Bronchial epithelial cell (primary cell): ENCODE measurements at places on chromosomes 11 and 22. TPM values are rescaled to one million over a fixed set of nuclear protein-coding genes. Genes with fewer than 3 reads are reported as not detected.

DNA sequence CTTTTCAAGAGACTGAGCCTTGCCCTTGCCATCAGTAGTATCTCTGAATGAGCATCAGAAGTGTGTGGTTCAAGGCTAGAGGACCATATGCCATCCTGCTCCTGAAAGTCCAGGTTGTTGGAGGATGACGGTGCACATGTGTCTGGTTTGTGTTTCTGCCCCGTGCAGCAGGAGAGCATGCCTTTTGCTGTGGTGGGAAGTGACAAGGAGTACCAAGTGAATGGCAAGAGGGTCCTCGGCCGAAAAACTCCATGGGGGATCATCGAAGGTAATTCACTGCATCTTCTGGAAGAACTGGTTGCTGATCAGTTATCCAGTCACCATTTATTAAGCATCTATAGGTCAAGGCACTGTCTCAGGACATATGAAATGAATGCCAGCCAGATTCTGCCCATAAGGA, 6.1 kb upstream of the WBP2NL start:
- no peak for DNase-seq

Gene RIMBP3C
- under 0.01 TPM in 2 replicates for total RNA-seq

Gene BACE1
- total RNA-seq, result 4.2 and 5.4 TPM in 2 replicates

- DNase-seq, result peak; percentile 89
Measured at GRCh38 chr22:28894334-28894733, 11.0 kb downstream of the ZNRF3 start.

- DNase-seq, result no peak
Measured at GRCh38 chr11:44159848-44160721, 64.6 kb downstream of the EXT2 start.

GRCh38 chr11:60910281-60910687, 3.7 kb upstream of the TMEM109 start:
- no peak for DNase-seq

DNA sequence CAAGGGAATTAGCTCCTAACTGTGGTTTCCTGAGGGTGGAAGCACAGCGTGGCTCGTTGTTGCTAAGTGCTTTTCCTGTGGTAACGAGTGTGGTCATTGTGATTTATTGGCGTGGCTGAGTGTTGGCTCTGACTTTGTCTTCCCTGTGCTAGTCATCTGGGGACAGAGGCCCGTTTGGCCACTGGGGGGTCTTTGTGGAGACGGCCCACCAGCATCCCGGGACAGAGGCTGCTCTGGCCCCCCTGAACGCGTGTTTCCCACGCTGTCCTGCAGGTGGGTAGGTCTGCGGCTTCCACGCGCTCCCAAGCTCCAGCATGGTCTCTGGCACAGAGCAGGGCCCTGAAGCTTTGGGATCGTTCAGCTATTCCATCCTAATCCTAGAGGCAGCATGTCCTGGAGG, 1040.0 kb downstream of the TBC1D22A start:
- no peak for DNase-seq

DNA sequence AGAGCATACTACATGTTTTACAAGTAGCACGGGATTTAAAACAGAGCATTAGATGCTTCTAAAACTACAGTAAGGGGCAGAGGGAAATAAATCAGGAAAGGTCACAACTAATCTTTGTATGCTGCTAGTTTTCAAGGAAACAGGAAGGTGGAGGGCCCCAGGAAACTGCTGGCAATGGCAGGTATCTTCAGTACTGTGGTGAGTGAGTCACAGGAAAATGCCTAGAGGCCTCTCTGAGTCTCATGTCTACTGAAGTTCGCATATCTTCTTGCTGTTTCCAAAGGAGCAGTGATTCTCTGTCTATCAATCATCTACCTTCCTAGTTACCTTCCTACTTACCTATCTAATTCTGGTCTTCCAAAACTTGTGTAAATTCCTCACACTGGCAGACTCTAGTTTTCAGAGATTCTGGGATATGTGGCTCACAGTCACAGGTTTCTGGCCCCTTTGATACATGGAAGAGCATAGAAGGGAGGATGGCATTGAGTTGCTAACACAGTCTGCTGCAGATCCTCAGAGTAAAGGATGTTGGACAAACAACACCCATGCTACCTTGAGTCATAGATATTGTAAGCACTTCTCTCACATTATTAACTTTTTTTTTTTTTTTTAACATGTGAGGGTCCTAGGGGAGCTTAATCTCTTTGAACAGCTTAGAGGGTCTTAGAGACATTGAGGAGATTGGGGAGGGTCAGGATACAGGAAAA, 58.8 kb upstream of the SYN3 start:
- DNase-seq, result peak; percentile 83

Gene MYOD1
- not detected in 2 replicates for total RNA-seq

Gene OR52N4
- total RNA-seq, result not detected in 2 replicates

DNA sequence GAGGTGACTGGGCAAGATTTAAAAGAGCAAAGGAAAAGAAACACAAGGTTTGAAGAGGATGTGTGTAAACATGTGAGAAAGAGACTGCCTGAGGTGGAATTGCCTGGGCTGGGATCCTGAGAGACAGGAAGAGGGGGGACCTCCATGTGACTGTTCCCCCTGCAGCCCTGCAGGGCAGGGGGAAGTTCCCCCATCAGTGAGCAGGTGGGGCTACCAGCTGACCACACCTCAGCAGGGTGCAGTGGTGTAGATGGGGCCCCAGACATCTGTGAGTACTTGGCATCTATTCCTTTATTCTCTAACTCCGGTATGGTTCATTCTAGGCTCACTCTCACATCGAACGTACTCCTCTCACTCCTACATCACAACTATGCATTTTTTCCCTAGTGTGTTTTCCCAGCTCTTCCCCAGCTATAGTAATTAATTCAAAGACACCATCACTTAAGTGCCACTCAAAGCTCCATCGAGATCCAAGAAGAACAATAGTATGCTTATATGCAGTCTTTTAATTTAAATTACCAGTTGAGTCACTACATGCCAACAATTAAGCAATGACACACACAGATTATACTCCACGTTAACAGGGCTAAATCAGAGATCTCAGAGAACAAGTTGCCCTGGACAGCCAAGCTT, 42.7 kb downstream of the LGR4 start:
- peak; percentile 75 for DNase-seq

Gene PHLDA2
- 5.0 and 11.9 TPM in 2 replicates for total RNA-seq

Gene NXPE4
- total RNA-seq, result not detected in 2 replicates

GRCh38 chr11:102421261-102421660, 31.3 kb downstream of the TMEM123 start:
- no peak for DNase-seq

Gene DBX1
- total RNA-seq, result not detected in 2 replicates

- DNase-seq, result no peak
Measured at GRCh38 chr11:106186630-106187029, 109.2 kb downstream of the AASDHPPT start.

Gene ZMAT5
- 24.2 and 24.7 TPM in 2 replicates for total RNA-seq

GRCh38 chr11:98834776-98835175, 186.0 kb upstream of the CNTN5 start:
- DNase-seq, result no peak

Gene CNTN5
- total RNA-seq, result not detected in 2 replicates

DNA sequence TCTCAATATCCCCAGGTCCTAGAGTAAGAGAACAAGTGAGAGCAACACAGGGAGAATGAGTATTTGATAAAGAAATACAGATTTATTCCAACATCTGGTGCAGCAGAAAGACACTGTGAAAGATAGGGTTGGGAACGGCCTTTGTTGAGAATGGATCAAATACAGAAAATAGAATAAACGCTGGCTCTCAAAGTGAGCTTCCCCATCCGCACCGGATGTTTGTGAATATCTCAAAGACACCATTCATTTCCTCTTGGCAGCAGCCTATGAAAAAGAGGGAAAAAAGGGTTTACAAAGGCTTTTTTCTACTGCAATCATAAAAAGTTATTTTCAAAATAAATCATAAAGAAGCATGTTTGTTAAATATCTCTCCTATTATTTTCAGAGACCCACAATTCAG, 279.3 kb downstream of the CASP12 start:
- DNase-seq, result no peak

- DNase-seq, result no peak
Measured at GRCh38 chr11:131975619-131976018, 605.2 kb downstream of the NTM start.

DNA sequence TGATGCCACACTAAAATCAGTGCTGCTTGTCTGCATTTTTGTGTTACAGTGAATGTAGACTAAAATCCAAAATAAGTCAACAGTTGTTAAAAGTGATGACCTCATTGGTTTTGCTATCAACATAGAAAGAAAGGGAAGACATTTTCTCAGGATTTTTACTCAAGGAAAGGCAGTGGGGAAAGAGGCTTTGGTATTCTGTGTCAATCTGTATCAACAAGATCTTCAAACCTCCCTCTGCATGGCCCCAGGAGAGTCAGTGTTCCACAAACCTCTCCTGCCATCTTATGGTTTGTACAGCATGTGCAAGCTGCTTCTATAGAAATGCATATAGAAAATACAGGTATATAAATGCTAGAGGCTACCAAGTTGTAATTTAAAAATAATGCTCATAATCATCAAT, 13.8 kb upstream of the OR51M1 start:
- peak; percentile 18 for DNase-seq

Gene RSF1
- total RNA-seq, result 14.5 and 33.9 TPM in 2 replicates

Gene DDIAS
- under 0.01 and 0.26 TPM in 2 replicates for total RNA-seq

DNA sequence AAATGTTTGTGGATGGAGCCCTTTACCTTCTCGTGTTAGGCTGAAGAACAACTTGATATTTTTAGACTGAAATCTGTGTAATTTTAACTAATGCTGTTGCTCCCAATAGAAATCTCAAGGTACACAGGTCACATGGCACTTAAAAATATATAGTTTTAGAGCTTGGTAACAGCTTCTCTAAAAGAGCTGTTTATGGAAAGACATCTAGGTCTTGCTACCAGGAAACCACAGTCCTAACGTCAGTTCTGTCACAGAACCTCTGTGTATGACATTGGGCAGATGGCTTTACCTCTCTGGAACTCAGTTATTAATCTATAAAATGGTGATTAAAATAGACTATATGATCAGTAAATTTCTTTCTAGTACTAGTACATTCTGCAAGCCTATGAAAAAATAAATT, 35.4 kb downstream of the PAK1 start:
- no peak for DNase-seq

Gene RIBC2
- total RNA-seq, result 0.26 TPM in 1 of 2 replicates, not detected in the other

Gene TTC36
- 0.51 TPM in 1 of 2 replicates, not detected in the other for total RNA-seq

Gene SLC43A3
- total RNA-seq, result 1.8 and 3.2 TPM in 2 replicates

Gene KRTAP5-8
- not detected in 2 replicates for total RNA-seq

DNA sequence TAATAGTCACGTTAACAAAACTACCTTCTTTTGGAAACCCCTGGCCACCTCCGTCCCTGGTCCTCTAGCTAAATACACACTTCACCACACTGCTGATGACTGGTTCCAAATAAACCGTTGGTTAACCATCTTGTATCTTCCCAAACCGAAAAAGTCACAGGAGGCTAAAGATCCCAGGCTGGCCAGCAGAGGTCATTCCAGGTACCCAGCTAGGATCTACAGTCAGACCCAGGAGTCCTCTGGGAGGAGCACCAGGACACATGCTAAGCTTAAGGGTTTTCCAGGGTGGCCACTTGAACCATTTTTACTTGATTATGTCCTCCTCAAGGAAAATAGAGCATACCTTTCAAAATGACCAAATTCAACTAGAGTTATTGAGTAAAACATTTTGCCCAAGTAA, 103.2 kb downstream of the ETS1 start:
- no peak for DNase-seq

DNA sequence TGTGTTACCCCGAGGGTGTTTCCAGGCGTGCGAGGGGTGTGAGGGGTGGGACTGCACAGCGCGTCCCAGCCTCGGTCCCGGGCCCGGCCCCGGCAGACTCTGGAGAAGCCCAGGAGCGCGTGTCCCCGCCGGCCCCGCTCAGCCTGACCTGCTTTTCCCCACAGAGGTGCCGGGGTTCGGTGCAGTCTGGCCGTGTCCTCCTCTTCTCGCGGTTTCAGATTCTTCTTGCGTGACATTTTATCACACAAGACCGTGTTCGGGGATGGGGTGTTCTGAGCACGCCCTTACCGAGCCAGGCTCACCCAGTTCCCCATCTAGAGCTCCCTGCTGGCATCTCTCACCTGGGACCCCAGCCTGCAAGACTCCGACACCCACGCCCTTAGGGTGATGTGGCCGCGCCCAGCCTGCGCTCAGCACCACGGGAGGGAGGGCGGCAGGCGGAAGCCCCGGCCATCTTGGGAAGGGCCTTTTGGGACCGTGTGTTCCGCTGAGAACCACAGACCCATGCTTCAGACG, 775.6 kb downstream of the BRD1 start:
- DNase-seq, result no peak

GRCh38 chr11:88348870-88349269, 11.3 kb upstream of the CTSC start:
- no peak for DNase-seq

DNA sequence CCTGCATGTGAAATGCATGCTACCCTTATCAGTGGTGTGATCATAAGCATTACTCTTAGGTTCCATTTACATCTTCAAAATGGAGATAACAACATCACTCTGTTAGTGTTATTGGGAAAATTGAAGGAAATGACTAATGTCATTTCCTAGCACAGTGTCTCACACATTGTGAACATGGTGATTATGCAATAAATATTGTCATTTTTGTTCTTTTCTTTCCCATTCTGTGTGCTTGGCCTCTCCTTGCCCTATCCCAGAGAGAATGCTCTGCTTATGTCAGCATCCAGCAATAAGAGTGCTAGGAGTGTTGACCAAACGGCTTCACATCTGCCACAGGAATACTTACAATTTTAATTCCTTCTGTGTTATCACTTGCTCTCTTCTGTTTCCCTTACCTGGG, 1024.1 kb upstream of the CCDC90B start:
- DNase-seq, result no peak

GRCh38 chr22:29032584-29032983, 29.0 kb downstream of the C22orf31 start:
- peak; percentile 22 for DNase-seq

DNA sequence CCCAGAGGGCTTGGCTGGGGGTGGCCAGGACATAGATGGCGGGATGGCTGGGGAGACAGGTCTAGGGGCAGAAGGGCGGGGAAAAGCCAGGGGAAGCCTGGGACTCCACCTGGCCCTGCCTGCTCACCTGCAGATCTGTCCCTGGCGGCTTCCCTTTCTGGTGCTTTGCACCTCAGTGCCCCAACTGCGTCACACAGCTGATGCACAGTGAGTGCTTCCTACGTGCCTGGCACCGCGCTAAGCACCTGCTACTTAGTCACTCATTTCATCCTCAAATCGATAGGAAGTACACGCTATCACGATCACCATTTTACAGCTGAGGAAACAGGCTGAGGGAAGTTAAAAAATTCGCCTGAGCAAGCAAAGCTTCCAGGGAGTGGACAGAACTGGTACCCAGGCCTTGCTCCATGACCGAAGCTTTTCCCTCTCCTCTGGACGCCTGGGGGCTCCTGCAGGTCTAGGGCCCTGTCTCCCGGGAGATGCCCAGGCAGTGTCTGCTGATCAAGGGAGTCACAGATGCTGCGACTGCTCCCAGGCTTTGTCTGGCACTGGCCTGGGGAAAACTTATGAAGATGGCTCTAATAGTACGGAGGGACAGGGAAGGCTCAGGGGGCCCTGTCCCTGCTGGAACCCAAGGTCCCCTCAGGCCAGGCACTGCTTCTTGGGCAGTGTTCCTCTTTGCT, 63.0 kb upstream of the TTLL12 start:
- DNase-seq, result no peak

- DNase-seq, result no peak
Measured at GRCh38 chr11:102429691-102430090, 22.9 kb downstream of the TMEM123 start.

Gene TOMT
- total RNA-seq, result not detected in 2 replicates
